ENCODE measurements at places on chromosomes 2 and 18.

- no peak for DNase-seq
Measured at GRCh38 chr2:12173271-12173942, 427.0 kb downstream of the LPIN1 start.

DNA sequence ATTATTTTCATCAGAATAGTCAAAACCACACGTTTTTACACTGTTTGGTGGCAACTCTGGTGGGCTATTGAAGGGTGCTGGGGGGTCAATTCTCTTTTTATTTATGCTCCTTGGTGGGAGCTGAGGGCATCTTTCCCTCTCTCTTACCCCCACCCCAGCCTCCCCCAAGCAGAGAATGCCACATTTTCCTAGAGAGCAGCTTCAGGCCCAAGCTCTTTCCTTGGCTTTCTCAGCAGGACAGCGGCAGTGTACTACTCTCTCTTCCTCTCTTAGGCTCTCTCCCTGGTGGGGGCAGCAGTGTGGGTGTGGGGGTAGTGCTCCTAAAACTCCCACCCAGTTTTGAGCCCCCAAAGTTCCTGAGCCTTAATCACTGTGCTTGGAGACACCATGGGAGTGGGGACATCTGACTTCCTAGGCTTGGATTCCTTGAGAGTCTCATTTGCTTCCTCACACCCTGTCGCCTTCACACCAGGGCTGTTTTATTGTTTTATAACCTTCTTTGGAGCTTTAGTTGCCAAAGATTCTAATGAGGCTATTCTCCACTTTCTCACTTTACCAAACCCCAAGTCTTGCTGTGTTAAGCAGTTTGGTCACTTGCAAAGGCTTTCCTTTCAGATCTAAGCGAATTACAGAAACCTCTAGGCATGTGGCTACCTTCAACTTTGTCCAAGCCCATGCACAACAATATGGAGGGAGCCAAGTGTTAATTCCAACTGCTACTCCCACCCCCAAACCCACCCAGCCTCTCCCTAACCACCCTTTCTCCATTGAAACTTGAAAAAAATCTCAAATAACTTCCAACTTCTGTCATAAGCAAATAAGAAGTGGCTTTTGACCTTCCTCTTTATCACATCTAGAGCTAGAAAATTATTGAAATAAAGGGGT is 6.0 kb upstream of the HOXD4 start:
- no peak for DNase-seq

DNA sequence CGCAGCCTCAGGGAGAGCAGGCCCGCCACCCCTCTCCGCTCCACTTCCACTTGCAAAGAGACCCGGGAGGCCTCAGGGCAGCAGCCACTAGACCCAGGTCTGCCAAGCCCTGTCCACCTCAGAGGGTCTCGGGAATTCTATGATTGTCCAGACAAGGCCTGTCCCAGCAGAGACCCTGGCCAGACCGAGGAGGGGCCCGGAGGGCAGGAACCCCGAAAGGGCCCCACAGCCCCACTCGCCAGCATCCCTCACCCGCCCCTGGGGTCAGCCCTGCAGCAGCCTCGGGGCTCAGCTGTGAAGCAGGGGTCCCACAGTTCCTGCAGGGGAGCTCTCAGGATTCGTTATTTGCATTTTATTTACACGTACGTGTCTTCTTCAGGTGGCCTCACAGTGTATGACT is 269.5 kb downstream of the EIPR1 start:
- DNase-seq = no peak

- no peak for DNase-seq
Measured at GRCh38 chr2:100537918-100538317, 24.9 kb upstream of the PDCL3 start.

DNA sequence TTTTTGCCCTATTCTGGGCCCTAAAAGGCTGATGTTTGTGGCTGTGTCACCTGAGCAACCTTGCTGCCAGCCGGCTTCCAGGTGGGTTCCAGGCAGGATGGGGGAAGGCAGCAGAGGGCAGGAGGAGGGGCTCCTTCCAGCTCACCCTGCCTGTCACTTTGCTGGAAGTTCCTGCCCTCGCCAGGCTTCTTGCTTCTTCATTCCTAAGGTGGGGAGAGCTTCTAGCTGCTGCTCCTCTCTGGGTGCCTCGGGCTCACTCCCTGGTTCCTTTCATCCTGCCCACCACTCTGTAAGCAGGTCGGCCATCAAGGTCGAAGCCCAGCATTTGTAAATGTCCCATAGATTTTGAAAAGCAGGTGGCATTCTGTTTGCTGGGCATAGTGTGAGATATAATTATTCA is 249.4 kb upstream of the HS6ST1 start:
- no peak for DNase-seq

GRCh38 chr2:15811367-15811766 is 129.0 kb upstream of the MYCN start:
- DNase-seq = no peak

DNA sequence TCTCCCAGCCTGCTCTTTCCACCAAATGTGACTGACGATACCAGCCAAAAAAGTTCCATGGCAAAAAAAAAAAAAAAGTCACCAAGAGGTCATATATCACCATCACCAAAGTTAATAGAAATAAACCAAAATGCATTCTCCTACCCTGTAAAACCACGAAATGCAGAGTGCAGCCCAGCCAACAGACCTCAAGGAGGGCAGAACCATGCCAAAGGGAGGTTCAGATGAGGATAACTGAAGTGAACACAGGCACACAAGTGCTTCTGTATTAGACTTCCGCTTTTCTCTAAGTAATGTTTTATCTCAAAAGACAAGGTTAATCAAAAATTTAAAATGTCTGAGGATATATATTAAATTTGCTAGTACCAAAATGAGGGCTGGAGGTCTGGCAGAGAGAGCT is 5.5 kb downstream of the SERPINE2 start:
- DNase-seq = no peak

GRCh38 chr2:105925390-105925789 is 180.7 kb downstream of the NCK2 start:
- no peak for DNase-seq

- no peak for DNase-seq
Measured at GRCh38 chr2:23639406-23639982, 254.5 kb downstream of the KLHL29 start.

- no peak for DNase-seq
Measured at GRCh38 chr2:196767101-196767500, 32.4 kb downstream of the GTF3C3 start.

- DNase-seq = no peak
Measured at GRCh38 chr2:112491946-112492345, 10.0 kb downstream of the TTL start.

GRCh38 chr2:162245781-162246180 is 2.5 kb upstream of the FAP start:
- DNase-seq = peak; percentile 15

DNA sequence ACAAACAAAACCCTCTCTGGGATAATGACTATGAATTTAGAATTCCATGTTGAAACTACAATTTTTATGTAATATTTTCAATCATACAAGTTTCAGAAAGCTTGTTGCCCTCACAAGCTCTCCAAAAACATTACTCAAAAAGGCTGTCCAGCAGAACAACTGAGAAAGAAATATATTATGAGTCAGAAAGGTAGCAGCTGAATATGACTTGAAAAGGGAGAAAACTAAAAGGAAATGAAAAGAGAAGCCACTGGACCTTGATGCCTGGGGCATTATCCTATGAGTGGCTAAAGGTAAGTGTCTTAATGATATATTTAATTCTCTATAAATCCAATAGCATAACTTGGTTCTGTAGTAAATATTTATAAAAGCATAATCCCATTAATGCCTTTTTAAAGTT is 61.8 kb downstream of the NXPH2 start:
- DNase-seq = no peak

DNA sequence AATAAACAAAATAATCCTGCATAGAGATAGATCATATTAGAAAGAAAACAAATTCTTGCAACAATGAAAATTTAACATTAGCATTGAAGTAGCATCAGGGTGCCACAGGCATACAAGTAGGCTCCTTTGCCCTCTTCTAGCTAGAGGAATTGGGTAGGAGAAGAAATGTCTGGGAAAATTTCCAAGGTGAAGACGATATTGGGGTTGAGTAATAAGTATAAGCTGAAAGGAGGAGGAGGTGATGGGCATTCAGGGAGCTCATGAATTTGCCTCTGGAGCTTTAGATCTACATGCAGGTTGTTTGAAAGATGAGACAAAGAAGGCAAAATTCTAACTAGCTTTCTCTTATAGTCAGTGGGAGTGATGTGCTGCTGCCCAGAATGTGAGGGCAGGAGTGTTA is 504.9 kb downstream of the CCDC85A start:
- DNase-seq = no peak

GRCh38 chr2:240383871-240384700 is 51.4 kb upstream of the GPC1 start:
- DNase-seq = no peak

DNA sequence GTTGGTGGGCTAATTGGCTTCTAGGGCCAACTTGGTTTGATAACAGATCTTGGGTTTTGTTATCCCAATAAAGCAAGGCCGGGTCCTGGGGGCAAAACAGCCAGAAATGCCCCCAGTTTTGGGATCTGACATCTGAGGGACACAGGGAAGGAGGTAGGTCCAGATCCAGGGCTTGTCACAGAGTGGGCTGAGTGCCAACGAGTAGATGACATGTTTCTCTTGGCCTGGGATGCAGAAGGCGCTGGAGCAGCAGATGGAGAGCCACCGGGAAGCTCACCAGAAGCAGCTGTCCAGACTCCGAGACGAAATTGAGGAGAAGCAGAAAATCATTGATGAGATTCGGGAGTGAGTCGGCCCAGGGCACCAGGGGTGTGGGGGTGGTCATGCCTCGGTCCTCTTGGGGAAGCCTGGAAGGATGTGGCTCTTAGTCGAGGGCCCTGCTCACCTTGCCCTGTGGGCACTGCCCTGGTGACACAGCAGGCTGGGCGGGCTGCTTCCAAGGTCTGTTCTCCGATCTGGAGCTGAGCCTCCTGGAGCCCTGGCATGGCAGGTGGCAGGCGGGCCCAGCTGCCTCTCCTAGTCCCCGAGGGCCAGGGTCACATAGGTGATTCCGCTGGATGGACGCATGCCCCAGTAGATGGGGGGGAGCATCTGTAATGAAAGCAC is 40.2 kb upstream of the LYPD6B start:
- DNase-seq = no peak

DNA sequence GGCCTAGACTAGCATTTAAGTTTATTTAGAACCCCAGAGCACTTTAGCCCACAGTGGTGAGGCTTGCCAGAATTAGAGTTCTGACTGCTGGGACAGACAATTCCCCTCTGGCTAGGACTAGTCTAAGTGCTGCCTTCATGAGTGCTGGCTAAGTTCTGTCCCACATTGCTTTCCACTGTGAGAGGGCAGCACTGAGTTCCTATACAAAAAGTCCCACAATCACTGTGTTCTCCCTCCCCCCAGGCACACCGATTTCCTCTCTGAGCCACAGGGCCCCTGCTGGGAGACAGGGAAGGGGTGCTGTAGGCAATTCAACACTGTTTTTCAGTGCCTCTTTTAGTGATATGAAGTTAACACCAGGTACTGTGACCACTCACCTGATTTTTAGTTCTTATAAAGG is 310.9 kb downstream of the DLGAP1 start:
- no peak for DNase-seq

GRCh38 chr18:55088000-55088401 is 128.7 kb upstream of the CCDC68 start:
- peak; percentile 18 for DNase-seq

GRCh38 chr2:230097424-230097823 is 28.7 kb upstream of the SLC16A14 start:
- no peak for DNase-seq

- DNase-seq = no peak
Measured at GRCh38 chr2:5914811-5915611, 222.8 kb downstream of the SOX11 start.

DNA sequence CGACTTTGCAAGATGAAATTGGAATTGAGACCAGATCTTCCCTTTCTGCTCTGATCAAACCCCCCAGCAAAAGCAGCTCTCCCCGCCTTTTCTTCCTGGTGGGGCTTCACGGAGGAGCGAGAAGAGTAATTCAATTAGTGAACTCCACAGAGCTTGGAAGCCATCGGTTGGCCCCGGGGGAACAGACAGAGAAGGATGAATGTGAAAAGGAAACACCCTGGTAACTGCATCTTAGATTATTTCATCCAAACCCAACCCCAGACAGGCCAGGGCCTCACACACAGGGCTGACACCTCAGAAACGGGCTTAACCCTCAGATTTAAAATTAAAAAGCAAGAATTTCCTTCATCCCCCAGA is 18.3 kb downstream of the SMAD7 start:
- DNase-seq = no peak

GRCh38 chr2:44730593-44730992 is 210.9 kb upstream of the SIX3 start:
- no peak for DNase-seq

- DNase-seq = no peak
Measured at GRCh38 chr2:205103699-205104098, 558.4 kb downstream of the PARD3B start.

GRCh38 chr2:187943772-187944369 is 347.8 kb upstream of the GULP1 start:
- no peak for DNase-seq

GRCh38 chr2:45643095-45643494 is 8.4 kb upstream of the PRKCE start:
- no peak for DNase-seq

Data from PC-9 (cell line).